Mesenchymal stem cell (in vitro differentiated cells and primary cell): ENCODE measurements at places on chromosomes 16 and 17.
A peak's percentile ranks its signal among the peaks of the same experiment; 100 is the strongest.

DNA sequence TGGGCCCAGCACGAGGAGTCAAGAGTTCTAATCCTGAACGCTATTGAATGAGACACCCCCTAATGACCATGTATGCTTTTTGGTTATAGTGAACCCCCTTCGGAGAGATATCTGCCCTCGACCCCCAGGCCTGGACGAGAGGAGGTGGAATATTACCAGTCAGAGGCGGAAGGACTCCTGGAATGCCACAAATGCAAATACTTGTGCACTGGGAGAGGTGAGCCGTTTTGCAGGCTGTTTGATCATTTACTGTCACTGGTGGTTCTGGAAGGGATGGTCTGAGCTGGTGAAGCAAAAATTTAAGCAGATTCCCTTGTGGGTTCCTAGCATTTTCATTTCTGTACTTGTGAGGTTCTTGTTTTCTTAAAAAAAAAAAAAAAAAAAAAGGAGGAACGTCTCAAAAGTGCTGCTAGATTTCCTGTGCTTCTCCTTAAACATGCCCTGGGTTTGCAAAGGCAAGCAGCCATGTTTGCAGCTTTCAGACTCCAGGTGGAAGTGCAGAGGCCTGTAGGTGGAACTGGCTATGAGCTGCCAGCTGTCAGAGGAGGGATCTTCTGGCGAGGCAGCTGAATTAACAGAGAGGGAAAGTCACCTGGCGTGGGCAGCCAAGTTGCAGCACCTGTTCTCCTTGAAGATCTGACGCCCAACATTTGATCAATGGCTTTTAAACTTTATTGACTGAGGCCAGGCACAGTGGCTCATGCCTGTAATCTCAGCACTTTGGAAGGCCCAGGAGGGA lies 3.5 kb downstream of the MARVELD3 start:
- DNase-seq = no peak

DNA sequence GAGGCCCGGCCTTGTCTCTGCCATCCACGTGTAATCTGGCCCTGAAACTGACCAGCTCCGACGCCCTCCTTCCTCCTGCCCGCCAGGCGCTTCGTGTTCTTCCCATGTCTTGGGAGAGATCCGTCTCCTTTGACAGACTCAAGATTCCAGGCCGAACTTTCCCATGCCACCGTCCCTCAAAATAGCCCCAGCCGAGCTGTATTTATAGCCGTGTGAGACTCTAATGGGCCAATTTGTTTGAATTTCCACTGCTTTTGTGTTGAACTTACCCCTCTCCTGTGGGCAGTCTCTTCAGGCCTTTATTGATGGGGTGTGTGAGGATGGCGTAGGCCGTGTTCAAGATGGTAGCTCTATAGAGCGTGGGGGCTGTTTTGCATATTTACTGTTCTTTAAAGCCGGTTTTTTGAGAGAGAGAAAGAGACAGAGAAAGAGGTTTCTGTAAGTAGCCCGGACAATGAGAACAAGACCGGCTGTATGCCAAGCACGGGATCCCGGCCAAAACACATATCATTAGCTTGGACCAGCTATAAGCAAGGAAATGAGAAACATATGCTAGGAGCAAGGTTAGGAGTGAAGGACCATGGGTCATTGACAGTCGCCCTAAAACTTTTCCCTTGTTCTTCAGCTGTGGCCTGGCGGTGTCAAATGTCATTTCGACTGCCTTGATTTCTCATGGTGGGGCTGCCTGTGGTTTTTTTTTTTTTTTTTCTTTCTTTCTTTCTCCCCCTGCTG lies 124.5 kb upstream of the ZFHX3 start:
- DNase-seq = peak; percentile 50

- DNase-seq = no peak
Measured at GRCh38 chr17:57819867-57820266, 30.0 kb downstream of the MRPS23 start.

DNA sequence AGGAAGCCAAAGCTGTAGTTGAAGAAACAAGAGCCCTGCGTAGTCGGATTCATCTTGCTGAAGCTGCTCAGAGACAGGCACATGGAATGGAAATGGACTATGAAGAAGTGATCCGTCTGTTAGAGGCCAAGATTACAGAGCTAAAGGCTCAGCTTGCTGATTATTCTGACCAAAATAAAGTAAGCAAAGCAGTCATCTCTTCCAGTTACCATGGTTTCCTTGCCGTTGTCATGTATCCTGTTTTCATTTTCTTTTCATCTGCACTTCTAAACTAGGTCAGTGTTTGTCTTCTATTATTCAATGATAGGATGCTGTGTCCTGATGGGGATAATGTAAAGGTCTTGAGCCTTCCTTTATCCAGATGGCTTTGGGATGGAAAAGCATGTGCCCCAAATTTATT lies 104.3 kb downstream of the STXBP4 start:
- DNase-seq = peak; percentile 13

DNA sequence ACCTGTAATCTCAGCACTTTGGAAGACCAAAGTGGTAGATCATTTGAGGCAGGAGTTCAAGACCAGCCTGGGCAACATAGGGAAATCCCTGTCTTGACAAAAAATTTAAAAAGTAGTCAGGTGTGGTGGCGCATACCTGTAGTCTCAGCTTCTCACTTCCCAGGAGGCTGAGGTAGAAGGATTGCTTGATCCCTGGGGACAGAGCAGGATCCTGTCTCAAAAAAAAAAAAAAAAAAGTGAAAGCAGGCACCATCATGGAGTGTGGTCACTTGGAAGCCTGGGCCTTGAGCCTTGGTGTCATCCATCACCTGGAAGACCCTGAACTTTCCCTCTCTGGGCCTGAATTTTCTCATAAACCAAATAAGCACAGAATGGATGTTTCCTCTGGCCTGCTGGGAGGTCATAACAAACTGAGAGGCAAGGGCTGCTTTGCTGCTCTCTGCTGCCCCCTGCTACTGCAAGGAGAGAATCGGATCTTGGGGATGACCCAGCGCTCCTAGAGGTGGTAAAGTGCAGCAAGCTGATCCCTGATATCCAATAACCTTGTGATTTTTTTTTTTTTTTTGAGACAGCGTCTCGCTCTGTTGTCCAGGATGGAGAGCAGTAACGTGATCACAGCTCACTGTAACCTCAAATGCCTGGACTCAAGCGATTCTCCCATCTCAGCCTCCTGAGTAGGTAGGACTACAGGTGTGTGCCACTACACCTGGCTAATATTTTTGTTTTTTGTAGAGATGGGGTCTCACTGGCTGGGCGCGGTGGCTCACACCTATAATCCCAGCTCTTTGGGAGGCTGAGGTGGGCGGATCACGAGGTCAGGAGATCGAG lies 75.9 kb upstream of the RNU2-1 start:
- DNase-seq = peak; percentile 22

DNA sequence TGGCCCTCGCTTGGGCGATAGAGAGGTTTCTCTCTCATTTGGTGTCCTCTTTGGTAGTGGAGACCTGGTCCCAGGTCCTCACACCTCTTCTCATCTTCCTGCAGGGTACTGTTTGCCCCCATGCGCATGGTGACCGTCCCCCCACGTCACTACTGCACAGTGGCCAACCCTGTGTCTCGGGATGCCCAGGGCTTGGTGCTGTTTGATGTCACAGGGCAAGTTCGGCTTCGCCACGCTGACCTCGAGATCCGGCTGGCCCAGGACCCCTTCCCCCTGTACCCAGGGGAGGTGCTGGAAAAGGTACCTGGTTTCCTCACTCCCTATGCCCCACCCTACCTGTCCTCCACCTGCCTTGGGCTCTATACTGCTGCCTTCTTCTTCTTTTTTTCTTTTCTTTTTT lies 10.5 kb downstream of the MVP start:
- DNase-seq = no peak

DNA sequence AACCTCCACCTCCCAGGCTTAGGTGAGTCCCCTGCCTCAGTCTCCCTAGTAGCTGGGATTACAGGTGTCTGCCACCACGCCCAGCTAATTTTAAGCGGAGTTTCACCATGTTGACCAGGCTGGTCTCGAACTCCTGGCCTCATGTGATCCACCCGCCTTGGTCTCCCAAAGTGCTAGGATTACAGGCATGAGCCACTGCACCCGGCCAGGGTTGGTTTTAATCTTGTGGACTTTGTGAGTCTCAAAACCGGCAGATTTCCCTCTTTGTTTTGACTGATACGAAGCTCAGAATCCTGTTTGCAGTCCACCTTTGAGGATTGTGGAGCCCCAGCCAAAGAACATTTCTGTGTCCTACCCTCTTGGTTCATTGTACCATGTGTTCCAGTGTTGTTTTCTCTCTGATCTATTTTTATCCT lies 16.4 kb upstream of the CPSF4L start:
- DNase-seq = no peak

- no peak for DNase-seq
Measured at GRCh38 chr17:2452216-2452750, 51.4 kb upstream of the MNT start.

- peak; percentile 39 for DNase-seq
Measured at GRCh38 chr17:72343911-72344310, 223.1 kb downstream of the SOX9 start.

- DNase-seq = peak; percentile 31
Measured at GRCh38 chr17:78592991-78593329, 15.8 kb upstream of the DNAH17 start.

DNA sequence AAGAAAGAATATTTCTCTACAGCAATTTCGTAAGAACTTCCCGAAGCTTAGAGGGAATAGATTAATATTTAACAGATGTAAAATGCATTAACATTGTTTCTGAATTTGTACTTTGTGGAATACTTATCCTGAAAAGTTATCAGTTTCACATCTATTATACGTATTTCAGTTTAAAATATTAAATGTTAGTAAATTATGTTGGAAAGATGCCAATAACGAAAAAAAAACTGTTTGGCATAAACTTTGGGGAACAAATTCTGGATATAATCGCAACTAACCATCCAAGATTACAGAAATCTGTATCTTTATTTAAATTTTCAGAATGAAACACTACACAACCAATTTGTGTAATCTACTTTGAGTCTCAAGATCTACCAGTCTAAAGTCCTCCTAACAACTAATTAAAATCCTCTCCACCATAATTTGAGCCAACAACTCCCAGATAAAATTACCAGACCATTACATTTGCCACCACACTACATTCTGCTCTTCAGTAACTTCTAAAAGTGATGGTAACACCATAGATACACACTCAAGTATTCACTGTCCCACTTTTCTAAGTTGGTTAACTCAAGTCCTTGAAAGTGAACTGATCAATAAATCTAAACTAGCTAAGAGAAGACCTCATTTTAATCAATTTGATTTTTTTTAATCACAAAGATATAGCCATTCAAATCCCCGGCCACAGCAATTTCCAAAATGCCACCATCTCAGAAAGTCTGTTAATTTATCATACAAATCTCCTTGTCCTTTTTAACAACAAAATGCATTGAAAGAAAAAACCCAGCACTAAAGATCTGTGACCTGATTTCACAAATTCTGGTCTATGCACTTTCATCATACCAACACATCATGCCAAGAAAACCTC lies 2.0 kb downstream of the SIAH1 start:
- DNase-seq = no peak

GRCh38 chr17:50475362-50475761 lies 3.3 kb upstream of the RSAD1 start:
- no peak for DNase-seq

GRCh38 chr17:41633556-41634199 lies 9.3 kb upstream of the KRT17 start:
- DNase-seq = peak; percentile 18

DNA sequence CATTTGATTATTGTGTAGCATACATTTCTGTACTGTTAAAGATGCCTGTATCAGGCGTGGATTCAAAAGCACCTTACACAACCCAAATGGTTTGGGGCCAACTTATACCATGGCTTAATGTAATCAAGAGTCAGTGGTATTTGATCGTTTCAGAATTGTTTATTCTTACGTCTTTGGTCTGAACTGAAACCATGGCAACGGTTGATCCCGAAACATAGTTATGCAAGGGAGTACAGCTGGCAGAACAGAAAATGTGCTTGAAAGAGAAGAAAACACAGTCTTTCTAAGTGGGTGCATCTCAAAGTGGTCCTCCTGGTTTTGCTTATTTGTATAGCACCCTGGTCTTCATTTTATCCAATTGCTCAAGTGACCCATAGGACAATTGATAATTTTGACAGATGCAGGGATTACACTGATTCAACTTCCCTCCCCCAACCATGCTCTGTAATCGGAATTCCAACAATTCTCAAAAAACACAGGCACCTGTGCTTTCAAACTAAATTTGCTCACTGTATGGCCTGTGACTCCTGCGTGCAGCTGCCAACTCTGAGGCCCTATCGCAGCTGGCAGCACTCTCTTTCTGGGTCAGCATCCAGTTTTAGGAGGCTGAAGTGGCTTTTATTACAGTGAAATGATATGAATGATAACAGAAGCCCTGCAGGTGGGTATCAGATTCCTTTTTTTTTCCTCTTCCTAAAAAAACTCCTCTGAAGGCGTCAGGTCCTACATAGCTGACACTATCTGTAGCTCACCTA lies 77.0 kb upstream of the AXIN2 start:
- peak; percentile 68 for DNase-seq

GRCh38 chr17:17090642-17091103 lies 48.4 kb downstream of the MPRIP start:
- DNase-seq = no peak

GRCh38 chr17:12765548-12765947 lies 23.8 kb upstream of the ARHGAP44 start:
- DNase-seq = peak; percentile 77

DNA sequence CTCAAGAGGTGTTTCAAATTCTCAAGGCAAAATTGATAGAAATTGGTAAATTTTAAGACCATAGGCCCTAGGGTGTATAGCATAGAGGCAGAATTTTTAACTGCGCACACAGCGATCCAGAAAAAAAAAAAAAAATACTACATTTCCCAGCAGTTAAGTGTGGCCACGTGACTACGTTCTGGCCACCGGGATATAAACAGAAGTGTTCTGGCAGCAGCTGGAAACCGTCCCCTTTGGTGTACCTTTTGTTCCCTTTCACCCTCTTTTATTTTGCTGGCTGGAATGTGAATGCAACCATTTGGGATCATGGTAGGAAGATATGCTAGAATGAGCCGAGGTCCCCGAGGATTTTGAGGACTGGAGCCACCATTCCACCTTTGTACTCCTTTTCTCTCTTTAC lies 52.7 kb upstream of the AKAP1 start:
- no peak for DNase-seq
